NCI-H1105 (cell line): ENCODE measurements at places on chromosomes 3 and 15.

DNA sequence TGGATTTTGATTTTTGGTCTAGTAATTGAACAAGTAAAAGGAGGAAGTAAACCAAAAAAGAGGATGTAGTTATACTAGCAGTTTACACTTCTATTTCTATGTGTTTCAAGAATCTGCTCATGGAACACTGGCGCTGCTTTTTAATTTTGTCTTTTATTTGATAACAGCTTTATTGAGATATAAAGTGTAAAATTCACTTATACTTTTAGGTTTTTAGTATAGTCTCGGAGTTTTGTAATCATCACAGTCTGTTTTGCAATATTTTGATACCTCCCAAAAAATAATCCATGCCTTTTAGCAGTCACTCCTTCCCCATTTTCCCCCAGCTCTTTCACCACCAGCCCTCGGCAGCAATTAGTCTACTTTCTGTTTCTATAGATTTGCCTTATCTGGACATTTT, 18.0 kb downstream of the UBE2E2 start:
- no peak for DNase-seq

DNA sequence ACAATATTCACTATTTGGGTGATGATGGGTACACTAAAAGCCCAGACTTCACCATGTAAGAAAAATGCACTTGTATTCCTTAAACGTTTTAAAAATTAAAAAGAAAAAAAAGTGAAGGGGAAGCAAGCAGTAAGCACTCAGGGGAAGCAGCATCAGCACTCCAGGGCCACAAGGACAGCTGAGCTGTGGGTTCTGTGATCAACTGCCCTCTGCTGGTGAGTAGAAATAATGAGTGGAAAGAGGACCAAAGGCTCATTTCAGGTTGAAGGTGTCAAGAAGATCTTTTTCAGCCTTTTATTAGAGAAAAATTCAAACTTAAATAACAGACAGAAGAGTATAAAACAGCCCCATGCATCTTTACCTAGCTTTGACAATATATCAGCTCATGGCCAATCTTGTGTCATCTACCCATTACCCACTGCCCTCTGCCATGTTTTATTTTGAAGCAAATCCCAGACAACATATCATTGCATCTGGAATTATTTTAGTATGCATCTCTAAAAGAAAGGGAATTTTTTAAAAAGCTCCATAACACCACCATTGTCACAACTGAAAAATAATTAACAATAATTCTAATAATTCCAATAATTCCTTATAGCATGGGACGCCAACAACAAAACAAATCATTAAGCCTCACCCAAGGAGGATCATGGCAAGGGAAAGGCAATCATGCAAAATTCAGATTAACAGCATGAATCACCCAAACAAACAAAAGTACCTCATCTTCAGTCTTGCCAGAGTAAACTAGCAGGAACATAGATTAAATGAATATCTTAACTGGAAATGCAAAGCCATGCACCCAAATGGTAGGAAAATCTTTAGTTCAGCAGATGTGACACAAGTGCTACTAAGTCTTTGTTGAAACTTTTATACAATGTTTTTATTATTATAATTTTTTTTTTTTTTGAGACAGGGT, 42.5 kb downstream of the TAMM41 start:
- peak; percentile 10 for DNase-seq

DNA sequence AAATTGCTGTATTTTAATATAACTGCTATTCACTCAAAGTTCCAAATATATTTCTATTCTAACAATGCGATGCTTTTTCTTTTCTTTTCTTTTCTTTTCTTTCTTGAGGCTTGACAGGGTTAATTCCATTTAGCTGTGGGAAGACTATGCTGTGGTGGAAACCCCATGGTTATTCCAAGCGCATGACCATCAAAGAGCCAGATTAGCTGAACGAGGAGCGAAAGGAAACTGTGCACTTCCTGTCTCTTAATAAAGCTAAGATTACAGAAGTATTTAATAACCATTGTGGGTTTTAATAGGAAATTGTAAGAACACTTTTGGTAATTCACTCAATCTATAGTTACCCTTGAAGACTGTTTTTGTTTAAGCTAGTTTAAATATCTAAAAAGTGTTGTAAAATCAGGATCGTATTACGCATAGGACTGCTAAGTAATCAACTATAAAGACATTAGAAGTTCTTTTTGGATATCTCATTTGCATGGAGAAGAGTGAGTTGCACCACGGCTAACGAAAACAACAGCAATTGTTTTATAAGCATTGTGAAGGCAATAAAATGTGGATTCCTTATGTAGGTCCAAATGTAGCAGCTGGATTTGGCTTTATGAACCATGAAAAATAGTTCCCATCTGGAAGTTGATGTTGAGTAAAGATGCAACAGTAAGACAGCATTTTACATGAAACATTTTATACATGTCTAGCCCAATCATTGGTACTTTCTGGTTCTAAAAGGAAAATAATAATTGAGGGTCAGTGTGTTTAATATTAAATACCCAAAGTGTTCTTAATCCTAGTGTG, 105.4 kb downstream of the ZIC1 start:
- DNase-seq: no peak

GRCh38 chr15:24861014-24861690, 93.6 kb upstream of the SNRPN start:
- no peak for DNase-seq

GRCh38 chr3:145055375-145056076, 1083.9 kb downstream of the DIPK2A start:
- no peak for DNase-seq

DNA sequence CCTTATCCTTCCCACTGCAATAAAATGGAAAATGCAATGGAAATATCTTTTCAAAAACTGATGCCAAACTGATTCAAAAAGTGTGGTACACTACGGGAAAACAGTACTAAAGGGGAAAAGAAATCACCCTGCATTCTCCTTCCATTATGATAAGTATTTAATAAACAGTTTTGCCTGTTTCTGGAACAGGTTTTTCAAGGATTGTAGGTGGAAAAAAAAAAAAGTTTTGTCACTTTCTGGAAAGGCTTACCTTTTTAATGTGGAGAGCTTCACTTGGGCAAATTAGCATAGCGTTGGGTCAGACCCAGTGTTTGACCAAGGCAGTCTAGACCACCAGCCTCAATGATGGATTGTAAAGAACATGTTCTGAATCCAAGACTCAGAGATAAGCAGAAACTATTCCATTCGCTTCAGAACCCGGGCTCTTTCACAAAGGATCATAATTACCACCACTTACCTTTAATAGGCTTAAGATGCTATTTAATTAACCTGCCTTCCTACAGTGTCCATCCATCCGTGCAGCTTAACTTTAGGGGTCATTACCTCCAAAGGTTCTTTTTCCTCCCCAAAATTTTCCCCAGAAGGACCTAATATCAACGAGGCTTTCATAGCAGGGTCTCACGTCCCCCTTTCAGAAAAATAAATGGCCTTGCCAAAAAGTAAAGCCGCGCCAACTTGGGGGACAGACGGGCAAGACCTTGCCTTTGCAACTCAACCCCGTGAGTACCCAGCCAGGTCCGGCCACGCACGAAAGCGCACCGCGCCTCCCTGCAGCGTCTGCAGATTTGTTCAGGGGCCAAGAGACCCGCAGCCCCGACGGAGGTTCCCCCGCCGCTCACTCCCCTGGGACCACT, 1.0 kb downstream of the DCBLD2 start:
- peak; percentile 51 for DNase-seq

GRCh38 chr15:73755946-73756345, 2.8 kb upstream of the INSYN1 start:
- DNase-seq: no peak

- no peak for DNase-seq
These were observed 124.4 kb upstream of the CGNL1 start for GRCh38 chr15:57251941-57252340.

DNA sequence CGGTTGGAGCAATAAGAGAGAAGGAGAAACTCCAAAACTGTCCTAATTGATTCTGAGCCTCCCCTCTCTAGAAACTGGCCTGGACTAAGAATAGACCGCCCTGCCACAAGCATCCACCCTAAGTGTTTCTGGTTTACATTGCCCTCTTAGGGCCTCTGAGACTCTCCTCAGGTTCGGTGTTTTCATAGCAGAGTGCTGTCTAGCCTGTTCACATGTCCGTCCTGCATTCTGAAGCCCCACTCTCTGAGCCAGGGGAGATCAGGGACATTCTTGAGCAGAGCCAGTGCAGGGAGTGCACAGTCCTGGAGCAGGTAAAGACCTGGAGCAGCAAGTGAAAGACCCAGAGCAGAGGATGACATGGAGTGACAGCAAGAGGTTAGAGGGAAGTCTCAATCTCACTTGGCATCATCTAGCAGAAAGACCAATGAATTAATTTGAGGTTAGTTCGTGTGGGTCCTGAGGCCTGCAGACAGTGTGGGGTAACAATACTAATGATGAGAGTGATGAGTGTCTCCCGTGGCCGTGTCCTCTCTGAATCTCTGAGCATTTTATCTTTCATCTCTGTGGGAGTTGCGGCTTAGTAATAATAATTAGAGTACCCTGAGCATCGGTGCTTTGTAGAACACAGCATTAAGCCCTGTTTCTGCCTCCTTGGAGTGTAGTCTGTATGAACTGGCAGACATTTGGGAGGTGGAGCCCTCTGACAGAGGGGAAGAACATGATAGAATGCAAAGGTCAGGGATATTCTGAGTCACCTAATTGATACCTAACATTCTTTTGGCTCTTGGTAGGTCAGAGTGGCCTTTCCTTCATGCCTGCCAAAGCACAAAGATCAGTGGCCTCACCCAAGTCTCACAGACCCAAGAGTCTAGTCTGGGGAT, 24.6 kb downstream of the MAPKBP1 start:
- DNase-seq: no peak

GRCh38 chr3:58167431-58168351, 43.1 kb downstream of the DNASE1L3 start:
- no peak for DNase-seq

- DNase-seq: no peak
These were observed 2.2 kb downstream of the LTK start for GRCh38 chr15:41511331-41511898.

- no peak for DNase-seq
These were observed 57.3 kb upstream of the PRTG start for GRCh38 chr15:55800216-55800615.

- DNase-seq: no peak
These were observed 46.6 kb downstream of the ZFAND6 start for GRCh38 chr15:80106051-80106450.

DNA sequence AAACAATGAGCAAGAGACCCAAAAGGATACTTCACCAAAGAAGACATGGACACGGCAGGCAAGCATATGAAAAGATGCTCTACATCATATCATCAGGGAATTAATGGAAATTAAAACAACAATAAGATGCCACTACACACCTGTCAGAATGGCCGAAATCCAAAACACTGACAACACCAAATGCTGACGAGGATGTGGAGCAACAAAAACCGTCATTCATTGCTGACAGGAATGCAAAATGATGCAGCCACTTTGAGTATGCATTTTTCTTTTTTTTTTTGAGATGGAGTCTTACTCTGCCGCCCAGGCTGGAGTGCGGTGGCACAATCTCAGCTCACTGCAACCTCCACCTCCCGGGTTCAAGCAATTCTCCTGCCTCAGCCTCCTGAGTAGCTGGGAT, 19.0 kb downstream of the EDC3 start:
- no peak for DNase-seq

- no peak for DNase-seq
These were observed 131.3 kb downstream of the SMAD6 start for GRCh38 chr15:66833371-66833770.

GRCh38 chr3:4995500-4996053, 16.3 kb downstream of the BHLHE40 start:
- no peak for DNase-seq

- DNase-seq: no peak
These were observed 34.3 kb upstream of the FLNB start for GRCh38 chr3:57973715-57974477.

DNA sequence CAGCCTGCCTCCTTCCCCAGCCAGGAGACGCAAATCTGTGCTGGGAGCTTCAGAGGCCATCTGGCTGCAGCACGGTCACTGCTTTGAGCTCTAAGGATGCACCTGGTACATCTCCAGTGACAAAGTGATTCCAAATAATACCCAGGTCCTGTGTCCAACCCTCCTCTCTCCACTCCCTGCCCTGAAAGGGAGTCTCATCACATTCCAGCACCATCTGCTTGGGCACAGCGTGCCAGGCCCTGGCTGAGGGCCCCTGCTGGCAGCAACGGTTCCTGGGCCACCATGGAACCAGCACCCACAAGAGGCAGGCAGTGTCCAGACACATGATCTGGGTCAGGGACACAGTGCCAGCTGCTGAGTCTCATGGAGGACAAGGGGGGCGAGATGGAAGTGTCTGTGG, 81.3 kb downstream of the MTHFS start:
- DNase-seq: no peak

- DNase-seq: no peak
These were observed 56.9 kb downstream of the LRCH3 start for GRCh38 chr3:197847866-197848401.

GRCh38 chr3:17740721-17741141, 1.7 kb downstream of the TBC1D5 start:
- no peak for DNase-seq

DNA sequence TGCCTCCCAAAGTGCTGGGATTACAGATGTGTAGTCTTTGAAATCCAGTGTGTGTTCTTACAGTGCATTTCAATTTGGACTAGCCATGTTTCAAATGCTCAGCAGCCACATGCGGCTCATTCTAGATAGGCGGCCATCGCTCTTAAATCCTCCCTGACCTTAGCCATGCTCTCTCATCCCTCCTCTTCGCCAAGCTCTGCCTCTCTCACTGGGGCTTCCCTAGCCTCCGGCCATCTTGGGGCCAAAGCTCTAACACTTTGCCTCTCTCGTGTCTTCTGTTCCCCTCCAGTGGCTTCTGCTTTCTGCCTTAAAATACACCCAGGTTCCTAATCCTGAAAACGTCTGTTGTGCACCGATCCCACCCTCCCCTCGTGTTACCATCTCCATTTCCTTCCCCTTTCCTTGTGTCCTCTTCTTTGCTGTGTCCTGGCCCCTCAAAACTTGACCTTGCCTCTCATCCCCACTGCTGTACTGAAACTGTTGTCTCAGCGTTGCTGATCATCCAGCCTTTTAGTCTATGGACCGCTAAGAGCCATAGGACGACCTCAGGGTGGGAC, 1.4 kb upstream of the GHRL start:
- no peak for DNase-seq

DNA sequence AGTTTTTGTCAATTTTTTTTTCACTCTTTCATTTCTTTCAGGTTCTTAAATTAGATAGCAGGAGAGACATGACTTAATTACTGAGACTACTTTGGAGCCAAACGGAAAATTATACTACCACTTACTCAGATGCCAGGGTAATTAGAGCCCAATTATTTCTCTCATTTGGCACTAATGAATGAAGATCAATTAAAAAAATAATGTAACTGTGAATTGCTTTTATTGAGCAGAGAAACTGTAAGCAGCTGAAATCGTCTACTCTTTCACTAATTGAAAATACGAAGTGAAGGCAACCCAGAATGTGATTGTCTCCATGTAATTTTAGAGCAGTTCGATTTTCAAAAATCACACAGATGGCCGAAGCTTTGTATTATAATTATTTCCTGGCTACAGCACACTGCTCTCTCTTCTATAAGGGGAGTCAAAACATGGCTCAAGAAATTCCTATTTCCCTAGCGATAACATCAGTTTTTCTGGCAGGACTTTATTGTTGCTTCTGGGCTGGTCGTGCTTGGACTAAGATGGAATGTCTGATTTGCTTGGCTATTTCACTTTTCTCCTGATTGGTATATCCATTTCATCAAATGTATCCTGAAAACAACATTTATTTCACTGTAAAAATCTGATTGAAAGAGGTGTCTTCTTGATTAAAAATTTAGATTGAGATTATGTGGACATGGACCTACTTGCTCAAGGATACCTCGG, 55.8 kb upstream of the PDZRN3 start:
- DNase-seq: peak; percentile 44

- no peak for DNase-seq
These were observed 95.2 kb downstream of the WDR76 start for GRCh38 chr15:43922021-43922420.
